CD8-positive, alpha-beta memory T cell (primary cell): ENCODE measurements at places on chromosomes 4 and X. TPM values are rescaled to one million over a fixed set of nuclear protein-coding genes. Genes with fewer than 3 reads are reported as not detected.

NUDT6 gene
- 4.3 TPM for total RNA-seq

DCAF12L2 gene
- not detected for total RNA-seq

GRCh38 chr4:6369035-6369434, 99.4 kb downstream of the WFS1 start:
- H3K36me3 ChIP-seq: no peaks in the 10 kb centered on the region
- H3K4me3 ChIP-seq: no peak overlapping the region
- H3K27me3 ChIP-seq: no peaks in the 10 kb centered on the region
- no peak overlapping the region for H3K27ac ChIP-seq
- H3K4me1 ChIP-seq: no peaks in the 10 kb centered on the region

GRCh38 chr4:56217343-56217890, 169.9 kb downstream of the AASDH start:
- H3K4me3 ChIP-seq: no peak overlapping the region
- H3K36me3 ChIP-seq: no peaks in the 10 kb centered on the region

DNA sequence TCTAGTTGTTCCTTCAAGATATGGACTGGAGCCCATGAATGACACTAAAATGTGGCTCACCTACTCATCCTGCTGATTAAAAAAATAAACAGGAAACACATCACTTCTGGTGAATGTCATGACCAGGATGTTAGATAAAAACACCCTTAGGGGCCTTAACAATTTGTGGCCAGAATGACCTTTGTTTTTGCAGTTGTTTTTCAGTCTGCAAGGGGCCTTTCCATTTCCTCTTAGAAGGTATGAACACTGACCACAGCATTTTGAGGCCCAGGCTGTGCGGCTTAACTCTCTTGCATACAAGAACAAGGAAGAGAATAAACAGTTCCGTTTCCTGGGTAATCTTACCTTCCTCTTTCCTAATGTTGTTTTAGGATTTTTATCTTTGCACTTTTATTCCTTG, 113.2 kb downstream of the IL1RAPL2 start:
- no peak overlapping the region for H3K27ac ChIP-seq
- no peaks in the 10 kb centered on the region for H3K36me3 ChIP-seq
- H3K4me3 ChIP-seq: no peak overlapping the region
- H3K27me3 ChIP-seq: no peaks in the 10 kb centered on the region
- no peak for DNase-seq

SLITRK2 gene
- total RNA-seq: not detected

GAGE12J gene
- total RNA-seq: not detected

PGAM4 gene
- total RNA-seq: 0.85 TPM

ALPK1 gene
- total RNA-seq: 3.1 TPM

GRCh38 chr4:181479141-181479540, 764.1 kb upstream of the TENM3 start:
- H3K4me3 ChIP-seq: no peak overlapping the region
- no peaks in the 10 kb centered on the region for H3K27me3 ChIP-seq
- H3K27ac ChIP-seq: no peak overlapping the region
- no peaks in the 10 kb centered on the region for H3K4me1 ChIP-seq

GRCh38 chr4:11261066-11261850, 167.4 kb downstream of the HS3ST1 start:
- no peak for DNase-seq
- H3K27ac ChIP-seq: no peak overlapping the region
- no peaks in the 10 kb centered on the region for H3K27me3 ChIP-seq
- no peaks in the 10 kb centered on the region for H3K4me1 ChIP-seq
- no peaks in the 10 kb centered on the region for H3K36me3 ChIP-seq

DNA sequence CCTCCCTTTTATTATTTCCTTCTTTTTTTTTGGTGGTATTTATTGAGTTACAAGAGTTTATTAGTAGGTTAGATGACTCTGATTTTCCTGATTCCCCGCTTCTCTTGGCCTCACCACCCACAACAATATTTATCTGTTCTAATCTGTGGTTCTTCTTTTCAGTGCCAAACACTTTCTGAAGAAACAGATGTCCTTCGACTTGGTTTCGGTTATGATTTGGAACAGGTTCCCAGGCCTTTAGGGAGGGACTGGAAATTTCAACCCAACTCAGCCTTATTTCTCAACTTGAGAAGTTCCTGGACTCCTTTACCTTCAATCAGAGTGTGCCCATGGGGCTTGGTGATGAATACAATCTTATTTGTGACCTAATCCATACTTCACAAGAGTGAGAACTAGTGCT, 108.1 kb downstream of the UCHL1 start:
- H3K36me3 ChIP-seq: no peaks in the 10 kb centered on the region
- no peak overlapping the region for H3K27ac ChIP-seq
- no peaks in the 10 kb centered on the region for H3K27me3 ChIP-seq
- H3K4me1 ChIP-seq: no peaks in the 10 kb centered on the region
- DNase-seq: no peak
- H3K4me3 ChIP-seq: no peak overlapping the region

DNA sequence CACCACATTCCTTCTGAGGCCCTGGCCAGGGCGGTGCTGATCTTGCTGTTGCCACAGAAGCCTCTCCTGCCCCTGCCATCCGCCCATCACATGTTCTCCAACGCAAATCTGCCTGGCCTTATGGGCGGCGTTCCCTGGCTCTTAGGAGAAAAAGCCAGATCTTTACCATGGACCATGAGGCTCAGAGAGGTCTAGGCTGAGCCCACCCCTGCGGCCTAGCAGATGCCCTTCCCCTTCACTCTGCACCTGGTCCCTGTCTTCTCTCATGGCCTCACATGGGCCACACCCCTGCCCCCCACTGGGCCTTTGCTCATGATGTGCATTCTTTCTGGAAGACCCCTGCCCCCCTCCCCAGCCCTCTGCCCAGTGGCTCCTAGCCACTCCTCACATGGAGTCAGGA, 78.5 kb downstream of the CRMP1 start:
- H3K4me3 ChIP-seq: no peak overlapping the region
- H3K4me1 ChIP-seq: no peaks in the 10 kb centered on the region
- no peaks in the 10 kb centered on the region for H3K36me3 ChIP-seq
- H3K27me3 ChIP-seq: no peaks in the 10 kb centered on the region

AKAP14 gene
- total RNA-seq: not detected

DNA sequence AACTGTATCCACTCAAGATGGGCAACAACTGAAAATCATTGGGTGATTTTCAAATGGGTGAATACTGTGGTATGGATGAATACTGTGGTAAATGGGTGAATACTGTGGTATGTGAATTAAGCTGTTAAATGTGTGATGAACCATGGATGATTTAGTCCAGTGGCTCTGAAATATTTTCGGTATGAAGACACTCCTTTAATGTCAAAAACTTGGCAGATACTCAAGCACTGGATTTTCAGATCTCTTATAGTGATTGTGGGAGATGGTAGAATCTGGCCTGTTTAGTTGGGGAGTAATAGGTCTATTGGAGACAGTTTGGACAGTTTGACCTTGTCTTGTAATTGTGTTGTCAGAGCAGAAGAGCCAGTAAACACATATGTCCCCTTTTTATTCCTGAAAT, 45.7 kb downstream of the SSX7 start:
- H3K27ac ChIP-seq: no peak overlapping the region
- H3K36me3 ChIP-seq: no peaks in the 10 kb centered on the region
- no peak overlapping the region for H3K4me3 ChIP-seq
- DNase-seq: no peak
- H3K27me3 ChIP-seq: no peaks in the 10 kb centered on the region
- H3K4me1 ChIP-seq: no peaks in the 10 kb centered on the region

GRCh38 chrX:12790885-12791256, 341 bp upstream of the PRPS2 start:
- no peak for DNase-seq
- no peak overlapping the region for H3K27ac ChIP-seq
- no peaks in the 10 kb centered on the region for H3K36me3 ChIP-seq
- peaks cover 6% of the 10 kb centered on the region for H3K4me1 ChIP-seq

DNA sequence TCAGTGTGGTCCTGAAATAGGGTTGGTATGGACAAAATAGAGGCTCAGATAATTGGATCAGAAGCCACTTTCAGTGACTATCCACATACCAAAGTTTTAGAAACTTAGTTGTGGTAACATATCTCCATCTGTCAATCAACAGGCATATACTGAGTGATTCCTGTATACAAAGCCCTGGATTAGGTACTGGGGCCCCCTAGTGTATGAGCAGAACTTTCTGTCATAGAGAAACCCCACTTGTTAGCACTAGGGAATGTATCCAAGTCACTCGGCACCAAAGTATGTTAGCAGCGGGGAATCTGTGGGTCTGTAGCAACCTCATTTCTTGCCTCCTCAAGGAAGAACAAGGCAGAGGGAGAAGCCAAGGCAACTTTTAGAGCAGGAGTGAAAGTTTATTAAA, 50.7 kb downstream of the MAP7D3 start:
- DNase-seq: no peak
- peaks cover 11% of the 10 kb centered on the region for H3K4me1 ChIP-seq
- H3K4me3 ChIP-seq: no peak overlapping the region
- H3K27ac ChIP-seq: no peak overlapping the region
- H3K36me3 ChIP-seq: no peaks in the 10 kb centered on the region
- H3K27me3 ChIP-seq: no peaks in the 10 kb centered on the region

DNA sequence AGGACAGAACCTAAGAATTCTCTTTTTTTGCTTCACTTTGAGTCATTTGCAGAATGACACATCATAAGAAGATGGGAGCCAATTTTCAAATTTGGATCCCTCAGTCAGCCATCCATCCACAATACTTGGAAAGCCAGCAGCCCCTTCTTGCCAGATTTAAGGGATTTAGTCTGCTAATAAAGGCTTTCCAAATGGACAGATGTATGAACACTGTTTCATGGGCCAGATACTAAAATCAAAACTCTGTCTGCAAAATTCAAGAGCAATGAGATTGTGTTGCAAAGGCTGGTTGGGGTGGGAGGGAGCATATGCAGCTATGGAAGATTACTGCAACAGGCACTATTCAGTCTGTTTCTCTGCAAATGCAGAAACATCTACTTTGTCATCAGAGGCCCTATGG, 37.7 kb upstream of the KCNIP4 start:
- no peaks in the 10 kb centered on the region for H3K4me1 ChIP-seq
- H3K4me3 ChIP-seq: no peak overlapping the region
- no peak for DNase-seq

BANK1 gene
- not detected for total RNA-seq

DCLK2 gene
- not detected for total RNA-seq

ATOH1 gene
- not detected for total RNA-seq

GRCh38 chr4:25310066-25310802, 2.3 kb upstream of the ZCCHC4 start:
- DNase-seq: no peak
- H3K4me3 ChIP-seq: no peak overlapping the region
- H3K27me3 ChIP-seq: no peaks in the 10 kb centered on the region
- peaks cover 12% of the 10 kb centered on the region for H3K4me1 ChIP-seq
- no peak overlapping the region for H3K27ac ChIP-seq
- no peaks in the 10 kb centered on the region for H3K36me3 ChIP-seq

DNA sequence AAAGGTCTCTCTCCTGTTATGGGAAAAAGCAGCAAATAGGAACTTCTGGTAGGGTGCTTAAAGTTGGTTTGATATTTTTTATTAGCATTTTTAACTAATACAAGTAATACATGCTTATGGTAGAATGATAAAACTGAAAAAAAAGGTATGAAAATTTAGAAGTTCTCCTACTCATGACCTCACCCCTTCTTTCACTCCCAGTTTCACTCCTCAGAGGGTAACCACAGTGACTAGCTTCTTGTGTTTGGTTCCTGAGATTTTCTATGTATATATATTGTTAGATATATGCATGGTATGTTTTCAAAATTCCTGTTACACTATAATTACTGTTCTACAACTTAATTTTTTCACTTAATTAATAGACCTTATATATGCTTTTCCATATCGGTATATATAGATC, 66.5 kb downstream of the AR start:
- no peak overlapping the region for H3K4me3 ChIP-seq
- no peaks in the 10 kb centered on the region for H3K4me1 ChIP-seq
- no peaks in the 10 kb centered on the region for H3K36me3 ChIP-seq
- H3K27me3 ChIP-seq: no peaks in the 10 kb centered on the region
- no peak for DNase-seq

- DNase-seq: no peak
- no peaks in the 10 kb centered on the region for H3K27me3 ChIP-seq
- no peak overlapping the region for H3K27ac ChIP-seq
- no peaks in the 10 kb centered on the region for H3K36me3 ChIP-seq
- H3K4me3 ChIP-seq: no peak overlapping the region
Observed at GRCh38 chr4:129254126-129254525, 158.2 kb downstream of the C4orf33 start.

GRCh38 chrX:45143455-45143854, 57.2 kb downstream of the DIPK2B start:
- no peaks in the 10 kb centered on the region for H3K36me3 ChIP-seq
- DNase-seq: no peak
- no peaks in the 10 kb centered on the region for H3K4me1 ChIP-seq
- no peak overlapping the region for H3K4me3 ChIP-seq

SLC26A1 gene
- total RNA-seq: not detected

DNA sequence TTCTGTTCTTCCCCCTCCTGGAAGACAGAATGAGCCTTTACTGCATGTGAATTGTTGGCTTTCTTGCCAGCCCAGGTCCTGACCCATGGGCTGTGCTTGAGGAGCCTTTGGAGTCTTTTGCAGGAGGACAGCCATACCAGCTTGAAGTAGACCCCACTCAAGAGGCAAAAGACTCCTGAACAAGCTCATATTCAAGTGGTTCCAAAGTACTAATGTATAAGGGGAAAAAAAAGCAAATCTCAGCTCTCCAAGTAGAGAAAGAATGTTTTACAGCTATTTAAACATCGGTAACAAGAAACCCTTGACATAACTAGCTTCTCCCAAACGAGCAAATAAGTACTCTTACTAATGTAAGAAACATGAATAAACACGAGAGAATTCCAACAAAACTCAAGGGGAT, 174.9 kb upstream of the MXRA5 start:
- no peak overlapping the region for H3K27ac ChIP-seq
- DNase-seq: no peak
- no peaks in the 10 kb centered on the region for H3K4me1 ChIP-seq
- no peak overlapping the region for H3K4me3 ChIP-seq
- no peaks in the 10 kb centered on the region for H3K36me3 ChIP-seq
- no peaks in the 10 kb centered on the region for H3K27me3 ChIP-seq

GRCh38 chr4:100391863-100392262, 126.0 kb downstream of the EMCN start:
- H3K27me3 ChIP-seq: no peaks in the 10 kb centered on the region
- H3K4me3 ChIP-seq: no peak overlapping the region
- no peak overlapping the region for H3K27ac ChIP-seq
